ENCODE measurements at places on chromosomes 6 and 20.

DNA sequence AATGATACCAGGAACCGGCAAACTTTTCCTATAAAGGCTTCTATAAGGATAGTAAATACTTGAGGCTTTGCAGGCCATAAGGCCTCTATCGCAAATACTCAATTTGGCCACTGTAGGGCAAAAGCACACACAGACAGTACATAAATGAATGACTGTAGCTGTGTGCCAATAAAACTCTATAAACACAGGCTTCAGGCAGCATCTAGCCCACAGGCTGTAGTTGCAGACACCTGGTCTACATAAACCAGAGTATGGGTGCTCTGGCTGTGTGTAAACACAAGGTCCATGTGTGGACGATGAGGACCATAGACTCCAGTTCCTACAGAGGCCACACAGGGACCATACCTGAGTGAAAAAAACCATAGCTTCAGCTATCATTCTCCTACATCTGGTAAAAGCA is 52.2 kb downstream of the ZMYND8 start:
- DNase-seq: no peak

DNA sequence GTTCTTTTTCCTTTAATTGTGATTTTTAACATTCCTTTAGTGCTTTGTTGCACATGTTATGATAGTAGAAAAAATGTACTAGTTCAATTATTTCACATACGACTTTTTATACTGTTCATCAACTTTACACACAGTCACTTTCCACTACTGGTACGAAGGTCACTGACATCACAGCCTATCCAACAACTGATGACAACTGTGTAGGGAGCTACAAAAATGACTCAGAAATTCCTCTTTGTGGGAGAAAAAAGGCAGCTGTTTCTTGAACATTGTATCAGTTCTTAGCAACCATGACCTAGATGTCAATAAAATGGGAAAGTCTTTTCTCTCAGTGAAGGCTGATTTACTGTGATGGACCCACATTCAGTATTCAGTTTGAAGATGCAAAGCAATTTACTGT is 7.0 kb upstream of the ID4 start:
- no peak for DNase-seq

GRCh38 chr6:17423026-17423425 is 29.6 kb downstream of the CAP2 start:
- DNase-seq: no peak

- DNase-seq: no peak
These were observed 8.7 kb downstream of the RAB44 start for GRCh38 chr6:36706339-36706738.

DNA sequence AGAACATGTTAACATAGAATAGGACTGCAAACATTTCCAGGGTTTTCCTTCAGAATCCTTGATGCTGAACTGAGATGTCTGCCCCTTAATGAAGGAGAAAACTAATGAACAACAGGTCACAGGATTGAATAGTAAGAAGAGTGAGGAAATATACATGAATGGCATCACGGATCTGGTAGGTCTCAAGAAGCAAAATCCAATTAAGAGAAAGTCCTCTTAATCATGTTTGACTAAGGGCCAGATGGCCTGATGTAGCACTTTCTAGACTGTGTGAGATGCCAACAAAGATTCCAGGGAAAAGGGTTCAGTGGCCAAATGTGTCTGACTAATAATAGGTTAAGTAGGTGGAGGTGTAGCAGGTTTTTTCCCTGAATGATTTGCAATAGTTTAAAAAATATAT is 13.7 kb upstream of the SHPRH start:
- no peak for DNase-seq

GRCh38 chr6:155108070-155108820 is 113.1 kb downstream of the TIAM2 start:
- DNase-seq: no peak

- peak; percentile 15 for DNase-seq
These were observed 64.9 kb downstream of the C6orf58 start for GRCh38 chr6:127641905-127642304.

DNA sequence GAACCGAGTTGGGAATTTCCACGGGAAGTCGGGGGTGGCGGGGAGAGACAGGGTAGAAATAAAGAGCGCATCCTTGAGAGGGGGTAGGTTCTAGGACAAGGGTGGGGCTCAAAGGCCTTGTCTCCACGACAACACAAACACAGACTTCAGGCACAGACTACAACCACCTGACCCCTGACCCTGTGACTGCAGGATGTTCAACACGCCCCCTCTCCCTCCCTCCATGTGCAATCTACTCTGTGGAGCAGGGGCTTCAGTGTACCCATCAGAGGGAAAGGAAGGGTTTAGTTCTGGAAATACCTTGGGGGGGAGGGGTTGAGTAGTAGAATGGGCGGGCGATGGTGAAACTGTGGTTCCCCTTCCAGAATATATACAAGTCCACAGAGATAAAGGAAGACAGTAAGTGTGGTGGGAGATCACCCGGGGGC is 651 bp upstream of the TAPBP start:
- DNase-seq: peak; percentile 79

DNA sequence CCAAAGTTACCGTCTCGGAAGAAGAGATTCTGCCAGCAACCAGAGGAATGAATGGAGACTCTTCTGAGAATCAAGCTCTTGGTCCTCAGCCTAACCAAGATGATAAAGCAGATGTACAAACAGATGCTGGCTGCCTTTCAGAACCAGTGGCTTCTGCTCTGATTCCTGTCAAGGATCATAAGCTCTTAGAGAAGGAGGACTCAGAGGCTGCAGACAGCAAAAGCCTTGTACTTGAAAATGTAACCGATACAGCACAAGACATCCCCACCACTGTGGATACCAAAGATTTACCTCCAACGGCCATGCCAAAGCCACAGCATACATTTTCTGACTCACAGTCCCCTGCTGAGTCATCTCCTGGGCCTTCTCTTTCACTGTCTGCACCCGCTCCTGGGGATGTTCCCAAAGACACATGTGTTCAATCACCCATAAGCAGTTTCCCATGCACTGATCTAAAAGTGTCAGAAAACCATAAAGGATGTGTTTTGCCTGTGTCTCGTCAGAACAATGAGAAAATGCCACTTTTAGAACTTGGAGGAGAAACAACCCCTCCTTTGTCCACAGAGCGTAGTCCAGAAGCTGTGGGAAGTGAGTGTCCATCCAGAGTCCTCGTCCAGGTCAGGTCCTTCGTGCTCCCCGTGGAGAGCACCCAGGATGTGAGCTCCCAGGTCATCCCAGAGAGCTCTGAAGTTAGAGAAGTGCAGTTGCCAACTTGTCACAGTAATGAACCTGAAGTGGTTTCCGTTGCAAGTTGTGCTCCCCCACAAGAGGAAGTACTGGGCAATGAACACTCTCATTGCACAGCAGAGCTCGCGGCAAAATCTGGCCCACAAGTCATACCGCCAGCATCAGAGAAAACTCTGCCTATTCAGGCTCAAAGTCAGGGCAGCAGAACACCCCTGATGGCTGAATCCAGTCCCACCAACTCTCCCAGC is 109.6 kb downstream of the RTN4IP1 start:
- DNase-seq: peak; percentile 88

DNA sequence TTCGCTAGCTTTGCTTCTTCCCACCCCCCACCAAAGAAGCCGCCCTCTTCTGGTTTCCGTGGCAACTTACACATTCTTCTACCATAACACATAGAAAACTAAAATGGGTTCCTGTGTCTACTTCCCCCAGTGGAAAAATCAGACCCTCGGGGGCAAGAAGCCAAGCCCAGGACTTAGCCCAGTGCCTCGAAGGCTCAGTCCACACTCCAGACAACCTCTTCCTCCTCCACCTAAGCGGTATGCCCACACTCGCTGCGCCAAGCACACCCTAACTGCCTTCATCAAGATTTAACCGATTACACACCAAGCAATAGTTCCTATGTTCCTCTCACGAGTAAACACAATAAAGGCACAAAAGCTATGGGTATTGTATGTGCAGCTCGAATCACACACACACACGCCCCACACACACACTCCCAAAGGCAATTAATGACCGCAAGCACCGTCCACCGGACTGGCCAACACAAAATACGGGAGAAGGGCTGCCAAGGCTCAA is 537 bp downstream of the PPIL4 start:
- peak; percentile 59 for DNase-seq

DNA sequence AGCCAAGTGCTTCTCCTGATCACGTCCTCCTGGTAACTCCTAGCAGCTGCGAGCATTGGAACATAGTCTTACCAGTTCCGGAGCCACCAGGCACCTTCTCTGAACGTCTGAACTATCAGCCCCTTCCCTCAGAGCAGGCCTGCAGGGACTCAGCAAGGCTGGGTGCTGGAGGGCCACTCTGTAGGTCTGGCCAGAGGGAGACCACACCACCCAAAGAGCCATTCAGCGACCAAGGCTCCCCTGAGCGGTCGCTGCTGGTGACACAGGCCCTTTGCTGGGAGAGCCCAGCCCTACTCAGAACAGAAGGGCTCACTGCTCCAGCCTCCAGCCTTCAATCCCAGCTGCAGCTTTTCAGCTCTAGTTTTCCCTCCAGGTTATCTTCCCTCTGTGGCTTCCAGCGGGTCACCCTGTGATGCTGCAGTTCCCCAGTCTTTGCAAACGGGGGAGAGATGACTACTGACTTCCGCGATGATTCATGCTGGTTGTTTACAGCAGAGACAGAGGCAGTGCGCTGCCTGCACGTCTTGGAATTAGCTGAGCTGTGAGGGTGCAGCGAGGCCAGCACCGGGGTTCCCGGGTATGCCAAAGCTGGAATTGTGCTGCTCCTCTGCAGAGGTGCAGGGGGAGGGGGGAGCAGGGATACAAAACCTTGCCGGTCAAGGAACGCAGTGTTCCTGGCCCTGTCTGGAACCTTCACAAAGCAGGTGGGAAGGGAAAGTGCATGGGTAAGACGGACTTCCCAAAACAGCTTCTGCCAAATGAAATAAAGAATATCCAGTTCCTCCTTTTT is 161.4 kb downstream of the LY86 start:
- peak; percentile 92 for DNase-seq

DNA sequence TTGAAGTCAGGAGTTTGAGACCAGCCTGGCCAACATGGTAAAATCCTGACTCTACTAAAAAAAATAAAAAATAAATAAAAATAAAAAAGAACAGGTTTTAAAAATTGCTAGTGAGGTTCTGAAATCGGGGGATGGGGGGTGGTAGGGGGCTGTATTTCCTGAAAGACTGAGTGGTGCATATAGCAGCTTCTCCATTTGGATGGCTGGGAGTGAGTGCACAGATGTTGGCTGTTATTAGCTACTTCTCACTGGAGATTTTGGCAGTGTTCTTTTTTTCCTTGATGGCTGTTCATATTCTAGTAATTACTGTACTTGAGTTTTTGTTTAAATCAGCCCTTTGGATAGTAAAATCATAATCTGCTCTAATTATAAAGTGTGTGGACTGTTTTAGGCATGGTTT is 79.8 kb downstream of the RTN4IP1 start:
- DNase-seq: no peak

- DNase-seq: no peak
These were observed 181.0 kb downstream of the MTFR2 start for GRCh38 chr6:136069119-136069518.

- DNase-seq: no peak
These were observed 58.2 kb downstream of the MOCS1 start for GRCh38 chr6:39876111-39876510.

DNA sequence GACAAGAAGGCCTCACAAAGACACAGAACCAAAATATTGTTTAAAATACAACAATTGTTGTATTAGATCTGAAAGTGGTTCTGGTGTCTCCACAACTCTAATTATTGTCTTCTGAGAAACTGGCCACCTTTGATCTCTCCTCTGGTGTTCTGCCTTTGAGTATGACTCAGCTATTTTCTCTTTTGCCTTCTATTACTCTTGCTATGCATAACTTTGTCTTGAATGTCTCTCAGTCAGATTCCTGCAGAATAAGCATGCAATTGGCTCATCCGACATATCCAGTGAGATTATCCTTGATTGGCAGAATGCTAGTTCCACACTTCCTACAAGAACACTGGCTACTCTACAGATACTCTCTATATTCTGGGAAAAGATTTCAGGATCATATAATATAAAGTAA is 14.3 kb upstream of the EPM2A start:
- peak; percentile 40 for DNase-seq

GRCh38 chr20:46731770-46732169 is 22.3 kb downstream of the SLC2A10 start:
- DNase-seq: no peak

- DNase-seq: no peak
These were observed 2.8 kb downstream of the AHCY start for GRCh38 chr20:34300256-34300806.

DNA sequence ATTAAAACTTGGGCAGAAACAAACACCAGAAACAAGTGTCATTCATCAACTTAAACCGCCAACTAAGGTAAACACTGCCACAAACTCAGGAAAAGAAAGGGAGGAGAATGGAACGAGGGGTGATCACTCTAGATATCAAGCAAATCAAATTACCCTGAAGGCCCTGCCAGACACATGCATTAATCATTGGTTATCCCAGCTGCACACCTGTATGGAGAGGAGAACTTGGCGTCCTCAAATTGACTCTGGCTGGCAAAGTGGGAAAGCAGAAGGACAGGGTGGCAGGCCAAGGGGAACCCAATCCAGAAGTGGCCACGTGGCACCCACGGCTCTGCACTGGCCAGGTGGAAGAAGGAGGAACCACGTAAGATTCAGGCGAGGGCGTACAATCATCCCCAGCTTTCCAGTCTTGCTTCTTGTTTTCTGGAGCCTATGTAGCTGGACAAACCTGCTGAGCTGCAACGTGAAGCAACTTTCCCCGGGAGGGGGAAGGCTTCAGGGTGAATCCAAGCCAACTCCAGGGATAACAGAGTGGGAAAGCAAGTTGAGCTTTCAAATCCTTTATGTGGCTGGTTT is 156.2 kb upstream of the JARID2 start:
- peak; percentile 77 for DNase-seq

GRCh38 chr20:57461726-57462125 is 63.2 kb downstream of the CTCFL start:
- DNase-seq: no peak

GRCh38 chr20:45293041-45294002 is 13.3 kb upstream of the RBPJL start:
- DNase-seq: peak; percentile 88

DNA sequence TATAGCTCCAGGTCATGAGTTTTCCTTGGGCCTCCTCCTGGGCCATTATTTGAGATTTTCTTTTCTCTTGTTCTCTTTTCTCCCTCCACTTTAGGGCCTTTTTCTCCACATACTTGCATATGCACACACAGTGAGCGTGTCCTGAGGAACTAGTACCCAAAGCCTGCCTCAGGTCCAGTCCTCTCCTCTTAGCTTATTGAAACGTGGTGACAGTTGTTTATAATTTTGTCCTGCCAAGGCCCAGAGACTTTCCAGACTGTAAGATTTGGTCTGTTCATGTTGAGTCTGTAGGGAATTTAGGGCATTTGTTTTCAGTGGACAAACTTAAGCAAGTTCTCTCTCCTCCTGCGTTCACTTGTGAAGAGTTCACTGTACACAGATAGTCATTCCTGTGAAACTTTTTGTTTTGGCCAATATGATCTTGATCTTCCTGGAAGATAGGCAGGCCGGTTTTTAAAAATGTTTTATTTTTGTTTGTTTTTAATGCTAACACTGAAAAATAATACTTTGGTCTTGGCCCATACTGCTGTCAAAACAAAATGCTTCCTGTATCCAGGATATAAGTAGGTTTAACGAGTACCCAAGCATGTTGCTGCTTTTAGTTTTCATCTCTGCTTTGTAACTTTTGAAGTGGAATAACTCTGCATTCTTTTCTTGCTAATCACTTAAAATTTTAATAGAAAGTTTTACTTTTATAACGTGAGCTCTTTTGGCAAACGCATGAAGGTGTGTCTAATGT is 20.7 kb downstream of the LRRC1 start:
- DNase-seq: no peak
